ENCODE measurements at places on chromosomes 13 and 19. TPM values are rescaled to one million over a fixed set of nuclear protein-coding genes. Genes with fewer than 3 reads are reported as not detected.

MYO9B gene
- 65.6 TPM for total RNA-seq

DNA sequence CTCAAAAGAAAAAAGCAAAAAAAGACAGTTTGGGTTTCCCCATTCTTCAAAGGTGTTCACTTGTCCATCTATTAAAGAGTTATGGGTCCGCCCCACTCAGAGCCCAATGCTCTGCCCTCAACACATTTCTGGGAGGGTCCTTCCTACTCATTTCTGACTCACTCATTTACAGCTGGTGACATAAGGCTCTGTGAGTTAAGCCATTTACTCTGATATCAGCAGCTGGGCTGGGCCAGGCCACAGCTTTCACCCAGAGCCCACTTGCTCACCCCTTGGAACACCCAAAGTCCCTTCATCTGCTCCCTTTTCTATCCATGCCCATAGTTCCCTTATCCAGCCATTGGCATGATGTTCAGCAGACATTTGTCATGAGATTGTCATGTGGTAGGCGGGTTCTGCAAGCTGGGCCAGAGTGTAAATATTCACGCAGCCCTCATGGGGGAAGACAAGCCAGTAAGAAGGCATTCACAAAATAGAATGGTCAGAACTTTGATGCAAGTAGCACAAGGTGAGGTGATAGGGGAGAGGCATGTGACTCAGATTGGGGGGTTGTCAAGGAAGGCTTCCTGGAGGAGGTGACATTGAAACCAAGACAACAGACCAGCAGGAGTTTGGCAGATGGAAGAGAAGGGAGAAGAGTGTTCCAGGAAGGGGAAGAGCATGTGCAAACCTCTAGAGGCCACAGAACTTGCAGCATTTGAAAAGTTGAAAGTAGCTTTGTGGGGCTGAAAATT lies 5.9 kb downstream of the MAST1 start:
- DNase-seq: no peak
- H3K27ac ChIP-seq: no peak overlapping the region
- H3K36me3 ChIP-seq: no peaks in the 10 kb centered on the region
- no peak overlapping the region for H3K4me3 ChIP-seq
- H3K4me1 ChIP-seq: peaks cover 20% of the 10 kb centered on the region
- H3K27me3 ChIP-seq: no peaks in the 10 kb centered on the region

- peak overlapping the region; percentile 89 for H3K27ac ChIP-seq
- H3K4me3 ChIP-seq: peak overlapping the region; percentile 92
- no peak for DNase-seq
- no peaks in the 10 kb centered on the region for H3K27me3 ChIP-seq
- 0 out of 2 replicates have a peak, but pooled peaks cover 12% of the 10 kb centered on the region for H3K36me3 ChIP-seq
- H3K4me1 ChIP-seq: peaks cover 47% of the 10 kb centered on the region
Measured at GRCh38 chr19:20079476-20079875, 1.7 kb downstream of the ZNF90 start.

GRCh38 chr13:35855531-35856019 lies 275.6 kb downstream of the DCLK1 start:
- peaks cover 61% of the 10 kb centered on the region for H3K4me1 ChIP-seq
- H3K27ac ChIP-seq: peak overlapping the region; percentile 99
- H3K36me3 ChIP-seq: no peaks in the 10 kb centered on the region

LGALS14 gene
- total RNA-seq: not detected

- H3K27me3 ChIP-seq: no peaks in the 10 kb centered on the region
- DNase-seq: peak; percentile 14
- no peaks in the 10 kb centered on the region for H3K36me3 ChIP-seq
- no peaks in the 10 kb centered on the region for H3K4me1 ChIP-seq
Measured at GRCh38 chr13:61777271-61777670, 361.6 kb upstream of the PCDH20 start.

DNA sequence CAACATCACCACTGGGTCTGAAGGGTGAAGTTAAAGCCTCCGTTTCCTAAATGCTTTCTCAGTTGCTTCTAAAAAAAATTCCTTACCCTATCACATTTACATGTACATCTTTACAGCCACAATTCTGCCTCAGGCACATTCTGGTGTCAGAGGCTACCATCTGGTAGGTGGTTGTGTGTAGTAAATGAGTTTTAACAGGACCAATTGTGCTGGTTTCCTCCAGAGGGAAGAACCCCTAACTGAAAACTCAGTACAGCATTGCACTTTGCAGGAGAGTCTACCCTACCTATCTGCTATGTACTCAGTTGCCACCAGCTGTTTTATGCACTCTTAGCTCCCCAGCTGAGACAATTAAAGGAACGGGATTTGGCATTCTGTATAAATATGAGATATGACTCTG lies 1576.5 kb downstream of the PCDH9 start:
- H3K4me3 ChIP-seq: no peak overlapping the region
- H3K4me1 ChIP-seq: no peaks in the 10 kb centered on the region
- H3K27me3 ChIP-seq: no peaks in the 10 kb centered on the region
- DNase-seq: no peak
- no peaks in the 10 kb centered on the region for H3K36me3 ChIP-seq

TCF3 gene
- total RNA-seq: 383 TPM

GRCh38 chr13:90070362-90070761 lies 1277.1 kb upstream of the MIR17HG start:
- no peaks in the 10 kb centered on the region for H3K27me3 ChIP-seq
- H3K27ac ChIP-seq: no peak overlapping the region
- no peaks in the 10 kb centered on the region for H3K36me3 ChIP-seq
- H3K4me3 ChIP-seq: no peak overlapping the region

GRCh38 chr19:39251081-39251480 lies 2.4 kb upstream of the IFNL4 start:
- no peak overlapping the region for H3K27ac ChIP-seq
- no peaks in the 10 kb centered on the region for H3K4me1 ChIP-seq
- H3K36me3 ChIP-seq: no peaks in the 10 kb centered on the region
- no peak overlapping the region for H3K4me3 ChIP-seq
- H3K27me3 ChIP-seq: peaks cover 65% of the 10 kb centered on the region

Data from GM23338 (cell line).